Breast epithelium (tissue), 4 donors: ENCODE measurements at places on chromosomes 12 and 14.

DNA sequence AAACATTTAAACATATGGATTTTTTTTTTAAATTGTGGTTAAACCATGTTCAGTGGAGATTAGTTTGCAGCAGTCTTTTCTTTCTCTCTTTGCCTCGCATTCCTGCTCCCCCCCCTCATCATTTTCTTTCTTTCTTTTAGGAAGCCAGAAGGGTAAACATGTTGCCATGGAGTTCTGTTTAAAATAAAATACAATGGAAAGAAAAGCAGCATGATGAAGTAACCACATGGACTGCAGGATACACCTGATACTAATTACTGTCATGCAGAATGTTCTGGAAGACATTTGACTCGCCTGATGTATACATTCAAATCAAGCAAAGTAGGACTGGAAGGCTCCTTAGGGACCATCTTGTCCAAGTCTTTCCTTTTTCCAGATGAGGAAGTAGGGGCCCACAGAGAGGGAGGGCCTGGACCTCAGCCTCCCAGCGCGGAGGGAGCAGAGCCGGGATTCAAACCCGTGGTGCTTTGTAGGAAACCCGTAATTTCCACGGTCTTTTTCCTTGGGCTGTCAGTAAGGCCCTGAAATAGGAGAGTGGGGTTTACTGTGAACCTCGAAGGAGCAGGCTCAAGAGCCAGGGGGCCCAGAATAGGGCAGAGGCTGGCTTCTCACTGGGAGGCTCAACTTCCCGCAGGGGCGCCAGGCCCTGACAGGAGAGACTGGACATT lies 2.4 kb upstream of the MEG3 start:
- DNase-seq: no peak
- H3K27me3 ChIP-seq: peaks cover 19% of the 10 kb centered on the region
- H3K4me3 ChIP-seq: no peak overlapping the region
- H3K27ac ChIP-seq: no peak overlapping the region
- H3K36me3 ChIP-seq: no peaks in the 10 kb centered on the region

GRCh38 chr12:94149119-94149780 lies 873 bp downstream of the PLXNC1 start:
- no peak overlapping the region for H3K27ac ChIP-seq
- no peaks in the 10 kb centered on the region for H3K36me3 ChIP-seq

DNA sequence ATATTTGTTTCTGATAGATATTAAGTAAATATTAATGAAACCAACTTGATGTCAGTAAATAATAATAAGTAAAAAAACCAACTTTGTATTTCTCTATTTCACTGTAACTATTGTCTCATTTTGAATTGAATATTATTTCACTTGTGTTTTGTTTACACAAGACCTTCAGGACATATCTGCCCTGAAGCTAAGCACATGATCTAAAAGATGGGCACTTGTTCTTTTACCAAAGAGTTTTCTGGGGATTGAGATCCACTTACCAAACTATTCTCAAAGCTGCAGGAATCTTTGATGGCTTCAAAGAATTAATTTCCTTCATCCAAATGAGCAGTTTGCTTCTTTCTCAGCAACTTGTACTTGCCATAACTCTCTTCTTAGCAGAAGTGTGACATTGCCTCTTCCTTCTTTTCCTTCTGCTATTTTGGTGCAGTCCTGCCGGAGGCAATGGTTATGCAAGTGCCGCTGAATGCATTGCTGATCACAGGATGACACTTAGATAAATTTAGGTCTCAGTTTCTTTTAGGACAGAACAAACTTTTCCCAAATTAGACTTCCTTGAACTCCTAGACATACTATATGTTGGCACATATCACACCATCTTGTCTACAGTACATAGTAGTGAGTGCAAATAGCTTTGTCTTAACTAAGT lies 9.2 kb downstream of the FAR2 start:
- no peaks in the 10 kb centered on the region for H3K27me3 ChIP-seq
- H3K4me3 ChIP-seq: no peak overlapping the region

GRCh38 chr12:8493084-8493483 lies 20.2 kb upstream of the CLEC4D start:
- no peaks in the 10 kb centered on the region for H3K36me3 ChIP-seq
- no peak overlapping the region for H3K27ac ChIP-seq
- DNase-seq: no peak
- no peaks in the 10 kb centered on the region for H3K27me3 ChIP-seq
- no peak overlapping the region for H3K4me3 ChIP-seq

DNA sequence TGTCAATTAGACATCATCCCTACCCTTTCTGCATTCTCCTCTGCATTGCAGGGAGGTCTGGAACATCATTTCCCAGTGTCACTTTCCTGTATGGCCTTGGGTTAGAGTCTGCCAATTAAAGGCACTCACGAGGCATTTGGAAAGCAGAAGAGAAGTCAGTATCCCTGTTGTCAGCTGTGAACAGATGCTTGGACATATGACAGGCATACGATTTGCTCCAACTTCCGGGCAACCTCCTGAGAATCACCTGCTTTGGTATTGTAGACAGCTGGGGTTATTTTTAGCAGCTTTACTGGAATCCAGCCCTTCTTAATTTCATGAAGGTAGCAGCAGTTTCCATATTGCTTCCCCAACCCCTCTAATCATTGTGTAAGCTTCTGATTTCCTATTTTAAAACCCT lies 88.7 kb upstream of the DHRS4 start:
- DNase-seq: no peak
- no peak overlapping the region for H3K27ac ChIP-seq
- H3K27me3 ChIP-seq: no peaks in the 10 kb centered on the region

- H3K27me3 ChIP-seq: no peaks in the 10 kb centered on the region
- no peak overlapping the region for H3K4me3 ChIP-seq
- H3K36me3 ChIP-seq: no peaks in the 10 kb centered on the region
Observed at GRCh38 chr14:58826845-58827686, 189.3 kb downstream of the DACT1 start.

GRCh38 chr12:7212678-7213077 lies 23.2 kb downstream of the PEX5 start:
- no peak overlapping the region for H3K27ac ChIP-seq
- no peak for DNase-seq
- H3K4me3 ChIP-seq: no peak overlapping the region
- H3K4me1 ChIP-seq: no peaks in the 10 kb centered on the region
- H3K27me3 ChIP-seq: no peaks in the 10 kb centered on the region

DNA sequence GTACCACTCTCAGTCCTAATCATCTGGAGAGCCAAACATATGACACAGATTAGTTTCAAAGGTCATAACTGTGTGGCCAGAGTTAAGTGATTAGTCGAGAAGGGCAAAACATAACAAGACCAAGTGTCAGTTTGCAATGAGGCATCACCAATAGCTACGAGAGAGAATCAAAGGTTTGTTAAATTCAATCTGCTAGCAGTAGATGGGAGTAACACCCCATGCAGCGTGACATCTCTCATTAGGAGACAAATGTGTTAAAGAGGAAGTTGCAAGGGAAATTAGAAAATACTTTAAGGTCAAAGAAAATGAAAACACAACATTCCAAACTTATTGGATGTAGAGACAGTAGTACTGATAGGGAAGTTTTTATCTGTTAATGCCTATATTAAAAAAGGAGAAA lies 135.7 kb upstream of the SYT10 start:
- H3K4me1 ChIP-seq: no peaks in the 10 kb centered on the region
- no peaks in the 10 kb centered on the region for H3K27me3 ChIP-seq
- H3K36me3 ChIP-seq: no peaks in the 10 kb centered on the region
- DNase-seq: no peak

GRCh38 chr12:104805186-104805585 lies 152.9 kb downstream of the SLC41A2 start:
- H3K4me1 ChIP-seq: no peaks in the 10 kb centered on the region
- H3K27ac ChIP-seq: no peak overlapping the region
- DNase-seq: no peak

- peaks cover 5% of the 10 kb centered on the region for H3K4me1 ChIP-seq
- H3K27ac ChIP-seq: peak overlapping the region; percentile 100
- H3K4me3 ChIP-seq: peak overlapping the region; percentile 100
- H3K36me3 ChIP-seq: no peaks in the 10 kb centered on the region
- no peaks in the 10 kb centered on the region for H3K27me3 ChIP-seq
- DNase-seq: no peak
Observed at GRCh38 chr12:49131894-49132461, 783 bp upstream of the TUBA1B start.

DNA sequence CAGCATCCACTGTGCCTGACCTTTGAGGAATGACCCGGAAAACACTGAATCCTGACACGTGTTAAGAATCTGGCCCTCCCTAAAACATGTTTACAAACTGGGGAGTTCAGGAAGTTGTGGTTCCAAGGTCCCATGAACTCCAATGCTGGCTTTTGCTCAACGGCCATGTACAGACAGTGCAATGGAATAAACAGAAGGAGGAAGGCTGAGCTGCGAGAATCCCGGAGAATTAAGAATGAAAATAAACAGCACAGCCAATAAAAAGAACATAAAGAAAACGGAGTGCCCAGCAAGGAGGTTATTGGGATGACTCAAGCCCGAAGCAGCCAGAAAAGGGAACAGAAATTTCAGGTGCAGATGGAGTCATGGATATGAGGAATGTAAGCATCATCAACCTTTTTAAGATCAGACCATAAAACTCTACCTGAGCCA lies 32.3 kb downstream of the BCL11B start:
- no peak for DNase-seq
- H3K4me1 ChIP-seq: no peaks in the 10 kb centered on the region
- no peak overlapping the region for H3K27ac ChIP-seq
- H3K4me3 ChIP-seq: no peak overlapping the region

GRCh38 chr12:52173526-52173925 lies 18.3 kb downstream of the KRT80 start:
- no peaks in the 10 kb centered on the region for H3K4me1 ChIP-seq
- no peaks in the 10 kb centered on the region for H3K27me3 ChIP-seq
- H3K36me3 ChIP-seq: no peaks in the 10 kb centered on the region
- H3K4me3 ChIP-seq: no peak overlapping the region

GRCh38 chr12:62138527-62138926 lies 121.7 kb upstream of the USP15 start:
- no peaks in the 10 kb centered on the region for H3K27me3 ChIP-seq
- DNase-seq: no peak
- no peak overlapping the region for H3K4me3 ChIP-seq
- no peaks in the 10 kb centered on the region for H3K4me1 ChIP-seq
